Jurkat, Clone E6-1 (cell line): ENCODE measurements at places on chromosomes 12 and 14.

- DNase-seq = no peak
Measured at GRCh38 chr12:5487076-5487475, 55.2 kb downstream of the NTF3 start.

- no peak for DNase-seq
Measured at GRCh38 chr12:32964981-32965585, 68.5 kb upstream of the PKP2 start.

DNA sequence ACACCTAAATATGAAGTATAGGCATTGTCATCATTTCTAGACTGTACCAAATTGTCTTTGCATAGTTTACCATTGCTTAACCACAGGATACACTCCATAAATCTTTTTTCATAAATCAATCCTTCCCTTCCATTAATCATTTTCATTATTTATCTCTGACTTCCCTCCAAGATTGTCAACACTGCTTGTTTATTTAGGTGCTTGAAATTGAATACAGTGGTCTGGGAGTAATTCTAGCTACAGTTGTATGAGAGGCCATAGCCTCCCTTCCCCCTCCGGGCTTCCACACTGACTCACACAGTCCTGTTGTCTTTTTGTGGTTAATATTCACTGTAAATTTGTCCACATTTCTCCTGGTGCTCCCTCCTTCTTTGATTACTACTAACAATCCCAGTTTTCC is 114.2 kb upstream of the ARID2 start:
- no peak for DNase-seq

DNA sequence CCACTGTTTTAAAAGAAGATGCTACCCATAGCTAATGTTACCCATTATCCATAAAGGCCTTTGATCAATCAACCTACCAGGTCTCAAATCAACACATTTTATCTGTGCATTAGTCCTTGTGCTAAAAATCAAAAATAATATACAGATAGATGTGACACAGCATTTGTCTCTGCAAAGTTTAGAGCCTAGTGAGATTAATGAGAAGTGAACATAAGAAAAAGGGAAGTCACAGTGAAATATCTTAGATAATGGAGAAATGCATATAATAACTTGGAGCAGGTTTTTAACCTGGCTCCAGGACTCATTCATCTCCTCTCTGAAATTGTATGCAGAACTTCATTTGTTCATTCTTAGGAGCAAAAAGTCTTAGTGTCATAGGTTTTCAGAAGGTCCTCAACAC is 7.2 kb downstream of the PDE3A start:
- no peak for DNase-seq
